Hematopoietic multipotent progenitor cell (in vitro differentiated cells): ENCODE measurements at places on chromosomes 5 and 9. TPM values are rescaled to one million over a fixed set of nuclear protein-coding genes. Genes with fewer than 3 reads are reported as not detected.

DNA sequence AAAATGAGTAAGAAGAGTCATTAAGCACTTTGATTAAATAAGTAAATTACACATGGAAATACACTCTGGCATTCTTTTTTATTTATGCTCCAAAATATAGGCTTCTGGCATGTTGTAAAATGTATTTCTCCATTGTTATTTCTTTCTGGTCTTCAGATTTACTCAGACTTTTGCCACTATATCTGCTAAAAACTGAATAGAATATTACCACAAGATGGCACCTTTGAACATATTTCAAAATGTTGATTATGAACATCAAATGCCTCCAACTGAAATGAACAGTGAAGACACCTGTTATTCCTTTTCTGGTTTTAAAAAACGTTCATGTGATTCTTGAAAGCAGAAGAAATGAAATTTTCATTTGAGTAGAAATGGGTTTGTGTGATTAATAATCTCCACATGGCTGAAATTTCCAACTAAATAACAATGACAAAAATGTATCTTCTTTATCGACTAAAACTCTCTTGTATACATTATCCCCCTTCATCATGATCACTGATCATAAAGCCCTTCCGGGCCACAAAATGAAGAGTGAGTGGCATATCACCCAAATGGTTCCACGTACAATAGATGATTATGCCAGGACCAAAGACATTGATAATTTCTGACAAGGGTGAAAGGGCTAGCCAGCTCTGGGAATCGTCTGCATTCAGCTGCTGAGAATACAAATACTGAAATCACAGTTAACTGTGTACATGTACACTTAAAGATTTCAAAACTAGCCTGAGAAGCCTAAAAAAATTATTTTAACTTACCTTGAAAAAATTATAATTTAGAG lies 23.8 kb downstream of the TYRP1 start:
- no peak for DNase-seq

DNA sequence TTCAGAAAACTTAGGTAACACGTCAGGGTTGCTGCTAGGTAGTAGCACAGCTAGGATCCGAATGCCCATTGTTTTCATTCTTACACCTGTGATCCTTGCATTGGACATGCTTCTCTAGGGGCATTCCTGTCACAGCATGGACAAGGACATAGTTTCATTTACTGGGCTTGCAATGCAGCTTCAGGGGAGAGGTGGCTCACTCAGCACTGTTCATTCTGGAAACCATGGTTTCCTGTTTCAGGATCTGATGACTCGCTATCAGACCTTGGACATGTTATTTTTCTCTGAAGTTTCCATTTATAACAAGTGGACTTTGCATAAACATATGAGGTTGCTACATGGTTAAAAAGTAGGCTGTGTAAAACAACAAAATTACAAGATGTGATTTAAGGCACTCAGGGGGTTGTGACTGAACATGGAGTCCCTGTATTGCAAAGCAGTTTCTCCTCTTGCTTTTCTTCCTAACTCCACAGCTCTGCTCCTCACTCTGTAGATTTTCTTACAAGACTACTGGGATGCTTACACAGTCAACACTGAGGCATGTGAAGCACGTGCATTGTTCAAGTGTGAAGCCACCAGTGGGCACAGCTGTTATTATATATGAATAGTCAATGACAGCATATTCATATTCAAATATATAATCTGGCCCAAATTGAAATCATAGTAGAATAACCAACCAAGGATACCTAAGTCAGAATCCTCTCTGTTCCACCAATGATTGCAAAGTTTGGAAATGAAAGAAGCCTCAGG lies 66.1 kb upstream of the STK32A start:
- DNase-seq, result no peak

DNA sequence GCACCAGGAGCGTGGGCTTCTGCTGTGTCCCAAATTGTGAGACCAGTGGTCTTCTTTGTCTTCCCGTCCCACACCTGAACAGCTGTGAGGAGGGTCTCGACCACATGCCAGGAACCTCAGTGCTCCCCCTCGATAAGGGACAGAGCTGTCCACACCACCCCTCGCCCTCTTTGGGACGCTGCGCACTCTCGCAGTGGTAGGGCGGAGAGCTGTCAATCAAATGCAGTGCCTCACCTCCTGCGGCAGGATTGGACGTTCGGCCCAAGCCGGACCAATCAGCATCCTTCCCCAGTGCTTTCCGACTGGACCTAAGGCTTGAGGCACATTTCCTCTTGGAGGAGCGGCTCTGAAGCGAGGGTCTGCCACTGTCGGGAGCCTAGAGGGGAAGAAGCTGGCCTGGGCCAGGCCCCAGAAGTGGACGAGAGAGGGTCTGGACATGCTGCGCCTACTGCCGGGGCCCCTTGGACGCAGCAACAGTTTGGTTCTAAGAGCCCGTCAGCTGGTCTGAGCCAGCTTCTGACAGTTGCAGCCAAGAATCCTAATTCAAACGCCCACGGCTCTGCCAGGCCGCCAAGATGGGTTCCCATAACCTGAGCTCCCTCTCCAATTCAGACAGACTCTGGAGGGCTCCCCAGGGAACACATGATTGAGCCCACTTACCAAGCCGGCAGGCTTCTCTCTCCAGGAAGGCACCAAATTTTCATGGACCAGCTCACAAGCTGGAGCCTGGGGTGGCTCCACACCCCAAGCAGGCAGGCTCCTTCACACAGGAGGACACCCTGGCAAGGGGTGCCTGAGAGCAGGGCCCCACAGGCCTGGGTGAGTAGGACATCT lies 28.1 kb upstream of the ADAMTS2 start:
- no peak for DNase-seq

GRCh38 chr5:34552686-34553085 lies 103.4 kb upstream of the RAI14 start:
- no peak for DNase-seq

DNA sequence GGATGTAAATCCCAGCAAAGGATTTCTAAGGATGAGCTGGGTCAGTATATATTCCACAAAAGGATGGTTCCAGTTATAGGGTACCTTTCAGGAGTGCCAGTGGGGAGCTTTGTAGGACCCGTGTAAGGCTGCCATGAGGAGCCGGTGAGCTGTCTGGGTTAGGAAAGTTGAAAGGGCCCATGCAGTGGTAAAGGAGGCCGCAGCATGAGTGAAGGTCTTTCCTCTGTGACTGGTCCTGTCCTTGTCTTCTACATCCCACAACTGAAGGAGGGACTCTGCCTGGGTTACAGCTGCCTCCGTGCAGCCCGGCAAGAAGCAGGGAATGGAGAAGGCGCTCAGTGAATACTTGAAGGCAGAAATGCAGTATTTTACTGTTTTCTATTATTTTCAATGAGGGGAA lies 58.9 kb downstream of the HSPA4 start:
- no peak for DNase-seq

Gene SFXN1
- 81.3 TPM for total RNA-seq
